ENCODE measurements at places on chromosomes 4 and X. TPM values are rescaled to one million over a fixed set of nuclear protein-coding genes. Genes with fewer than 3 reads are reported as not detected.

SPRY1 gene
- 146 TPM for total RNA-seq

DAPP1 gene
- 3.5 TPM for total RNA-seq

UGT8 gene
- 85.1 TPM for total RNA-seq

GLRA3 gene
- total RNA-seq, result not detected

KLHL13 gene
- 8.4 TPM for total RNA-seq

DNA sequence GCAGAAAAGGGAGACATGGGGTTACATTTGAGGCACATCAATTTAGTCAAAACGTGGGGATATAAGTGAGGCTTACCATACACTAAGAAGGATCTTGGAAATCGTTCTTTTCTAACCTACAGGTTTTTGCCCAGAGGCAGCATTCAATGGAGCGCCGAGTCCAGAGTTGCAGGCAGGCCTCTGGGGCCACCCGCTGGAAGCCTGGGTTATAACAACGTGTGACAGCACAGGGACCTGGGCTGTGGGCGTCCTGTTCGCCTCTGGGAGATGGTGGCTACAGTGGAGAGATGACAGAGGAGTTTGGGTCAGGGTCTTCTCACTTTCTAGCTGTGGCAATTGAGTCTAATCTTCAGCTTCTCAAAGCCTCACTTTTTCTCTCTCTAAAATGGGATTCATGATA is 53.9 kb downstream of the ENPP6 start:
- DNase-seq, result no peak

DNA sequence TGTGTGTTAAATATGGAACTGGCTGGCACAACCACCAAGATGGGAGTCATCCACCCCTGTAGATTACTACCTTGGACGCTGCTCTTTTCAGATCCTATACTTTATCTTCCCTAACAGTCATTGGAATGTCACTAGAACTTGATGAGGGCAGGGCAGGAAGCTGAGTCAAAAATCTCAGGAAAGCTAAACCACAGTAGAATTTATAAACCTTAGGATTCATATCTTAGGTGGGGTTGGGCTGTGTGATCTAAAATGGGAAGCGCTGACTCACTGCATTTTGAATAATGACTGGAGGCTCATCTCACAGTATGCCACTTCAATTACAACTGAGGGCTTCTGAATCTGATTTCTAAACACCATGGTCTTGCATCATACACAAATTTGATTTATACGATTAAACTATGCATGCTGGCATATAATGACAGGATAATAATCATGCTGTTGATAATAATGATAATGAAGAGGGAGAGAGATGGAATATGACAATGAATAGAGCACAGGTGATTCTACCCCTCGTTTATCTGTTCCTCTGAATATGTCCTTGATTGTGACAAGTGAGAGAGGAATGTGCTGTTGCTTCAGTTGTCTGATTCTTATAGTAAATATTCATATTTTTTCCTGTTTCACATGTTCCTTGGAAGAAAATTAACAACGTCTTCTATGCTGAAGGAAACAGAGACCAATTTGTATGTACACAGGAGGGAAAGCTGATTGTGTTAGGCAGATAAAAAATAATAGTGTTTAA is 270.3 kb upstream of the HS3ST1 start:
- DNase-seq, result no peak

DNA sequence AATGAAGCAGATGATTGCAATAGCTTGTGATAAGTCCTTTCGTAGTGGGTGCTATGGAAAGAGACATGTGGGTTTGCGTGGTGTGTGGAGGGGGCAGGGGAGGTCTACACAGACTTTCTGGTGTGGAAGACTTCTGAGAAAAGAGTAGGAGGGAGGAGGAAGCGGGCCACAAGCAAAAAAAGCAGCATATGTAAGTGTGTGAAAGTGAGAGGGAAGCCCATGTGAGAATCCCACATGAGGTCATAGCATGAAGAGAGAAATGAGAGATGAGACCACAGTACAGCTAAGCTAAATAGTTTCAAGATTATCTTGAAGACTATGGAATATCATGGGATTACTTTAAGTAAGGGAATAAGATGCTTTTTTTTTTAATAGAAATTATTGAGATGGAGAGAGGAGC is 2039.9 kb upstream of the TENM3 start:
- DNase-seq, result no peak

DNA sequence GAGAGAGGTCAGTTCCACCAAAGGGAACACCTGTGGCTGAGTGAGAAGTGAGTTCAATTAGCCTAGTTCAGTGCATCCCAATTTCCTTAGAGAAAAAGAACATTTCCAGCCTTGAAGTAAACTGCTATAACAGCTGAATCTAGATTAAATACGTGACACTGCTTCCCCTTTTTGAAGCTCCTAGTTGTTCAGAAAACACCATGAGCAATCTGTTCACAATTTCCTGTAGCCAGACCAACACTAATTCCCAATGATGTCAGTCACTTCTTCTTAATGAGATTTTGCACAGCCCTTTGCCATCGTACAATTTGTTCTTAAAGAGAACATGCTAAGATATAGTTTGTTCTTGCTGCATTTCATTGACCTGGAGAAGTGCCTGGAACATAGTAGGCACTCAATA is 144.6 kb upstream of the EDNRA start:
- DNase-seq, result no peak

DNA sequence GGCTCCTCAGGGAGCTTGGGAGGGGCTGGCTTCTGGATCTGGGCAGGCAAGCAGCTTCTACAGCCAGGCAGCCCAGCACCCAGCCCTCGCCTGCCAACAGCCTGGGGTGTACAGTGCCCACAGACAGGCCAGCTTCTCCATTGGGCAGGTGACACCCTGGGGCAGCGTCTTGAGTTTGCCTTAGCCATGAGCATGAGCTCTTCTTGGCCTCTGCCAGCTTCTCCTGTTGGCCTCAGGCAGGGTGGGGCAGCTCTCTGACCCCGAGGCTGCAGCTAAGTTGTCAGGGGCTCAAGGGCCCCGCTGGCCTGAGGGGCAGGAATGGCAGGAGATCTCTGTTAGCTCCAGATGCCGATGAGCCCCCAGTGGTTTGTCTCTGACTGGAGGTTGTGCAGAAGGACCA is 7.8 kb upstream of the CNGA2 start:
- DNase-seq, result peak; percentile 28

- DNase-seq, result no peak
Observed at GRCh38 chrX:21974011-21974385, 33.5 kb downstream of the SMS start.

DNA sequence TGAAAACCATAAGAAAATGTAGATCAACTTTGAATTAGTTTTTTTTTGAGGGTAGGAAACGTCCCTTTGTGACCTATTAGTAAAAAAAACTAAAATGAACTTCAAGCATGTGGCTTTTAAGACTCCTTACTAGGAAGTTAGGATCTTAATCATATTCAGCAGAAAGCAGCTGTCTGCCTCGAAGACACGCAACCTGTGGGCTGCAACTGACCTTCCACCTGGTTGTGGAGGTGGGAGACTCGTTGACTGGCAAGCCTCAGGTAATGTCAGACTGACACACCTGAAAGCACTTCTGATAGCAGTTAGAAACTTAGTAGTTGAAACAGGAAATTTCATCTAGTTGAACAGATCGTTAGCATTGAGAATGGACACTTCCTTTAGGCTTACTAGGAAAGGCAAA is 37.4 kb downstream of the CCNG2 start:
- no peak for DNase-seq

DNA sequence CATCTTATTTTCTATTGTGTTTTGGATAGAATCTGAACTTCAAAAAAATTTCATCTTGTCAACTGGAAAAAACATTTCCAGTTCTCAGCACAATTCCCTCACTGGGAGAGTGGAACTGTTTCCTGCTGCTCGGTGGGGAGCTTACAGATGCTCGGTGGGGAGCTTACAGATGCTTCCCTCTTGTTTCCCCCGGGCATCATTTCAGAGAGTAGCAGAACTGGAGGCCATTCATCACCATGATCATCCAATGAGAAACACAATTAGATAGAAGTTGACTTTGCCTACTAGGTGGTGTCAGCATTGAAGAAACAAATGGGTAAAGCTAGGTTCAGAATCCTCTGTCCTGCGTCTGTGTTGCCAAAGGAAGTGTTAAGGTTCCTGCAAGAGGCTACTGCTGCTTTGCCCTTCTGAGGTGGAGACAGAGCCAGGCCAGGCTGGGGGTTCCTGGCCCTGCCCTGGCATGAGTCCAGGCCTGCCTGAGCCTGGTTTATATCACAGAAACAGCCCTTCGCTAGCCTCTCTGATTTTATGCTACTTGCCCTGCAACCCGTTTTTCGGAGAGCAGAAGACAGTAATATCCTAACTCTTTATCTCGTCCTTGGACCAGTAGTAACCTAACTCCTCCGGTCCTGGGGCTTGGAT is 70.6 kb downstream of the TAPT1 start:
- no peak for DNase-seq

- no peak for DNase-seq
Observed at GRCh38 chr4:2662598-2662997, 93.5 kb downstream of the TNIP2 start.

Measured in sciatic nerve (tissue), 2 donors.